ENCODE measurements at places on chromosomes 1 and 21.

- DNase-seq: no peak
These were observed 19.8 kb upstream of the C1orf21 start for GRCh38 chr1:184366997-184367396.

- DNase-seq: no peak
These were observed 130.9 kb downstream of the FOXD2 start for GRCh38 chr1:47568763-47569162.

DNA sequence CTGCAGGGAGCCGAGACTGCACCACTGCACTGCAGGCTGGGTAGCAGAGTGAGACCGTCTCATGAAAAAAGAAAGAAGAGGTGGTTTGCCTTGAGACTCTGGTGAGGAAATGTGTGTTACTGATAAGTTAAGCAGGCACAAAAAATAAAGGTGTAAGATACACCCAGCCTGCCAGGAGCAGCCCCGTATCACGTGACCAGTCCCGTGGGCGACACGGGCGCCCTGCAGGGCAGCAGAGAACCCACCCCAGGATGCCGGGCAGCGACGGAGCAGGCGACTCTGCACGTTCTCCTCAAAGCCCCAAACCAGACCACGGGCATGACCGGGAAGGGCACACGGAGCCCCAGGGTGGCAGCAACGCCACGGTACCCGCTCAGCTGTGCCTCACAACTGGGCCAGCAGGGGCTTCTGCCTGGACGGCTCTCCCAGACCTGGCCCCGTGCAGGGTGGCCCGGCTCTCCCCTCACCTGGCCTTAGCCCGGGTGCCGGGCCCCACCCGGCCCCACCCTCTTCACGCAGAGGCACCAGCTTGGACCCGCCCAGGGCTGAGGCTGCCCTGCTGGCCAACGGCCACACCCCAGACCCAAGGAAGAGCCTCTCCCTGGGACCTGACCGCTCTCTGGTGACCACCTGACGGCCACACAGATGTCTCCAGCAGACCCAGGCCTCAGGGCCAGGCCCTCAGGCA lies 8.1 kb upstream of the TNFRSF4 start:
- DNase-seq: no peak

DNA sequence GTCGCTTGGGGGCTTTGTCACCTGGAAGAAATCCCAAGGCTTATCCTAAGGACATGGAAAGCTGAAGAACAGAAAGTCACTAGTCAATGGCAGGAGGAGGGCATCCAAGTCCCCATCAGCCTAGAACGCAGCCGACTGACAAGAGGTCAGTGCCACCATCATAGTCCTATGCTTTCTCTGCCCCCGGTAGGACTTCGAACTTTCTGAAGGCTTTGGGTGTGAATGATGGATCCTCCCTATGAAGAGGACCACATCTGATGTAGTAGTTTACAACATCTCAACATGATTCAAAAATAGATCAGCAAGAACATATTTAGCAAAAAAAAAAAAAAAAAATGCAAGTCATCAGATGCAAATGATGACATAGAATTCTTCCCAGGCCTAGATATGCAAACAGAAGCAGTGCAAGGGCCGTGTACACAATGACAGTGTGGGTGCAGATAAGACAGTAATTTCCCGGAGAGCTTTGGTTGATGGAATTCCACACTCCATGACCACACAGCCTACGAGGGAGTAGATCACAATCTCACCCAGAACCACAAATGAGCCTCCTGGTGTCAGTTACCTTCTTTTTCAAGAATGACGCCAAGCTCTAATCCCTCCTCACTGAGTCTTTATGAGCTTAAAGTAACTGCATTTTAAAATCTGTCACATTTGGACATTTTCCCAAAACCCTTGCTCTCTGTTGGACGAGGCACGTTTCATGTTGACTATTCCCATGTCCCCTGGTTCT lies 88.2 kb downstream of the PSMG1 start:
- no peak for DNase-seq

DNA sequence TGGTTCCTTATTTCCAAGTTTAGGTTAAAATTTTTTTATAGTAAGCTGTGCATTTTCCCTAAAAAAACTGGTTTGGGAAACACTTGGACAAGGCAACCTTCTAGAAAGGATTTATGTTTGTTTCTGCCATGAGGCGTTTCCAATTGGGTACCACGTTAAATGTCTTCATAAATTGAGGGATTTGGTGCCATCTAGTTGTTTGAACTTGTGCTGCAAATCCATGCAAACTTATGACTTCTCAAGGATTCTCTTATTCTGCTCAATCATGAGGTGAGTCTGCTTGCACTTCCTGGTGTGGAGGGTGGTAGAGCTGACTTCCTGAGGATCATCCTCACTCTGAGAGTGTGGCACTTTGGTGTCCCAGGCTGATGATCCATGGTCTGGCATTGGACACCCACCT lies 123.3 kb downstream of the PCNX2 start:
- no peak for DNase-seq

DNA sequence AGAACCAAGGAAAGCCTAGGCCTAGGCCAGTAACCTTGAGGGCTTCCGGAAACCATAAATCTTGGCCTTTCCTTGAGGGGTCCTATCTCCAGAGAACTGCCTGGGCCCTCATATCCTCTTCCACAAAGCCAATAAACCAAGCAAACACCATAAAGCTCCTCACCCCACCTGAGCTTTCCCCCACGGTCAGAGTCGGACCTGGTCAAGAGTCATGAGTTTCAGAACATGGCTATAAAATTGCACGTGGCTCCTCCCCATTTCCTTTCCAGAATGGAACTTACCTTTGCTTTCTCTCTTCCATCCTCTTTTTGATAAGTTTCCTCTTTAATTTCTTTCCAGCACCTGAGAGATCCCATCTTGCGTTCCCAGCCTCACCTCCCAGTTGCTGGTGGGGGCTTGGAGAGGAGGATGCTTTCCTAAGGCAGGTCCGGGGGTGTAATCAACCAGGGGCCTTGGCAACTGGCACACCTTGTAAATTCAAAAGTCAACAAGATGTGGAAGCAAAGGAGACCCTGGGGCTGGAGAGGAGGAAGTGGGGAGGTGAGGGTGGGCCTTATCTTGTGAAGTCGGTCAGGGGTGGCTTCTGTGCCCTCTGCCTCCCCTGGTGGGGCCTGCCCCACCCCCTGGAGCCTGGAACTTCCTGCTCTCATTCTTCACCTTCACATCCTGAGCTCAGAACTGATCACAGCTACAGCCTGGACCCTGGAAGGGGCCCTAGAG lies 259.9 kb downstream of the FOXD2 start:
- no peak for DNase-seq

DNA sequence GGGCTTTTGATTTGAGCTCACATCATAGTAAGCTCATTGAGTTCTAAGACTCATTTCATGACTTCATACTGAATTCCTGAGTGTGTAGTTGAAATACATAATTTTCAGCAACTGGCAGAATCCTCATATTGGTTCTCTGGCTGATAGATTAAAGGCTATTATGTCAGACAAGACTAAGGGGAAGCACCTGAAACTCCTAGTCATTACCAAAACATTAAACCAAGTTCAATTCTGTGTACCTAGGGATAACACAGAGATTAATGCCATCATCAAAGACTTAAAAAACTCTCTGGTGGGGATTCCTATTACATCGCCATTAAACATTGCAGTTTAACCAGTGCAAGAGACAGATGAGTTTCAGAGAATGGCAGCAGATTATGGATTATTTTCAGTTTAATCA lies 339.1 kb downstream of the PTPRC start:
- no peak for DNase-seq

DNA sequence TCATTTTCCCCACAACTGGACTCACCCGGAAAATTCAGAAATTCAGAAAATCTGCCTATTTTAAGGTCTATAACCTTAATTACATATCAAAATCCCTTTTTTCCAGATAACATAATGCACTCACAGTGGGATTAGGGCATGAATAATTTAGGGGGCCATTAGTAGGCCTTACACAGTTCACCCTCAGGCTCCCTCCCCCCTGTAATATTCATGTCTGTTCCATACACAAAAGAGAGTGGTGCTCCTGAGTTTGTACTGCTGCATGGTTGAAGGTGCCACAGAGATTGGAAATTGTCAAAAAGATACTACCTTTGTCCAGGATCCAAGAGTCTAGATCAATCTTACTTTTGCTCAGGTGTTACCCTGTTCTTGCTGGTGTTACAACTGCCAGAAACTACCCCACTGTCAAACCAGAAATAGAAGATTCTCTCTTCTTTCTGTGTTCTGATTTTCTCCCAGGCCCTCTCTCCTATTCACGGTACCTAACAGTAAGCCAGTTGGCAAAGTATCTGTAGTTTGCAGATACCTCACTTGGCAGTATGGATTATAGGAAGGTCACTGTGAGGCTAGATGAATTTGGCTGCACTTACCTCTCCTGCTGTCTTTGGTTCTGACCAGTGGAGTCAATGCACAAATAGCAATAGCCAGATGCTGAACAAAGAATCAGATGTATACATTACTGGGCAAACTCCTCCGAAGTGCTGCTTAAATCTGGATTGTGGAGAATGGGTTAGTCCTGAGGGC lies 53.2 kb downstream of the C1orf198 start:
- no peak for DNase-seq

- no peak for DNase-seq
These were observed 119.7 kb downstream of the ZNF281 start for GRCh38 chr1:200290010-200290685.

- DNase-seq: no peak
These were observed 296.6 kb downstream of the CHRM3 start for GRCh38 chr1:239682960-239683359.

GRCh38 chr21:22710721-22711120 lies 1712.5 kb downstream of the NCAM2 start:
- DNase-seq: no peak

DNA sequence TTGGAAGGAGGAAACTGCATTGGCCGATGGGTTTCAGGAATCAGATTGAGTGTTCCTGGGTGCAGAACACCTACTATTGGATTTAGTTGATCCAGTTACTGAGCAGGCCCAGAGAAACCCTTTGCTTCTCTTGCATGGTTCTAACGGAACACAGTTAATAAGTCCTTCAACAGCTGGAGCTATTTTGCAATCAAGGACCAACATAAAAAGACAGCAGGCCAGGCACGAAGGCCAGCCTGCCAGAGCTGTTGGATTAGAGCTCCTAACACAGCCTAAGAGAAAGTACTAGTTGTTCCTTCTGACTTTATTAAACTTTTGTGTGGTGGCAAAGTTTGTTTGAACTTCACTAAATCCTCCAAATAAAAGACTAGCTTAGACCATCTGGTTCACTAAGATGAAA lies 148.0 kb upstream of the LMO4 start:
- DNase-seq: no peak

GRCh38 chr1:153503766-153504165 lies 32.0 kb downstream of the S100A6 start:
- DNase-seq: no peak

GRCh38 chr1:227729144-227729880 lies 5.8 kb downstream of the JMJD4 start:
- no peak for DNase-seq

GRCh38 chr1:62178372-62178771 lies 16.3 kb upstream of the L1TD1 start:
- no peak for DNase-seq

DNA sequence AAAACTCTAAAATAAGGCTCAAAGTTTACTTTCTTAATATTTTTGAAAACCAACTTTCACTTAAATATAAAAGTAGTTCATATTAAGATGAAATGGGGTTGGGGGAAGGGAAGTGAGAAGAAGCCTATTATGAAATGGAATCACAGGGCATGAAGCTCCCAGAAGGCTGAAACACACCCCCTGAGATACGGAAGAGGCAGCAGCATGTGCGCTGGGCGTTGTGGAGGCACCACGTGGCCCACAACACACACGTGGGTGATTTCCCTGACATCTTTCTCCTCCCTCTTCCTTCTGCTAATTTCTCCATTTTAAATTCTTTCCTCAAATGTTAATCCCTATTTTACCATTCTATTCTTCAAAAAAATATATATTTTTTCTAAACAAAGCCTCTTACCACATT lies 35.6 kb upstream of the SEC16B start:
- no peak for DNase-seq

- DNase-seq: no peak
These were observed 78.1 kb downstream of the ERG start for GRCh38 chr21:38420140-38420539.

DNA sequence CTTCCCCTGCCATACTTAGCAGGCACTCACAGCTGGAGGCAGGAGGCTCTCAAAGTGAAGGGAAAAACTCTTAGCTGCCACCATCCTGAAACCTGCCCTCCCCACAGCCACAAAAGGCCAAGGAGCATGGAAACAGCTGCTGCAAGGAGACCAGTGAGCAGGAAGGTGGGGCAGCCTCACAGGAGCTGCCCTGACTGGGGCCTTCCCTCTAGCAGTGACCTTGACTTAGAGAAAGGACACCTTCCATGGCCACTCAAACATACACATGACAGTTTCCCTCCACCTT lies 126.3 kb downstream of the HIVEP3 start:
- DNase-seq: no peak

- no peak for DNase-seq
These were observed 15.4 kb downstream of the KCNJ15 start for GRCh38 chr21:38272215-38272614.

DNA sequence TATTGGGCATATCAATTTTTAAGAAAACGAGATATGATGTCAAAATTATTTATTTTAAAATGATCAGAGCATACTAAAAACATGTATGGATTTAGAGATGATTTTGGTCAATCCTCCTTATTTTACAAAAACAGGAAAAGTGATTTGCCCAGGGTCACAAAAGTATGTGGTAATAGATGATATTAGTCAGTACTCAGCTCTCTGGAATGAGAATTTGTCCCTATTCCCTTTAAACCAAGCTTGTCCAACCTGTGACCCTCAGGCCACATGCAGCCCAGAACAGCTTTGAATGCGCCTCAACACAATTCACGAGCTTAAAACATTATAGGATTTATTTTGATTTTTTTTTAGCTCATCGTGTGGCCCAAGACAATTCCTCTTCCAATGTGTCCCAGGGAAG lies 104.7 kb downstream of the AKT3 start:
- no peak for DNase-seq

DNA sequence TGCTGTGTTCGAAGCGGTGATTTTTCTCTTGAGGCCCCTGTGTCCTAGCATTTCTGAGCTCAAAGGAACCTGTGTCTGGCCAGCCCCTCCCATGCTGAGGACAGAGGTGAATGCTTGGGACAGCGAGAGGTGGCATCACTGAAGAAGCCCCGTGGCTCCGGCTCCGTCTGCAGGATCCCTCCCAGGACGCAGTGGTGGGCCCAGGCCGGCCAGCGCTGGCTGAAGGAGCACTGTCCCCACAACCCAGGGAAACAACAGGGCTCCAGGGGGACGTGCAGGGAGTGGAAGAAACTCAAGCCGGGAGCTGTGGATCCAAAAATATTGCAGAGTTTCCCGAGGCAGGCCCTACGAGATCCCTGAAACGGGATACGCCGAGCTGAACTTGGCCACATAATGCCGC lies 164.0 kb upstream of the ARHGEF16 start:
- DNase-seq: no peak

All from GOT3 (cell line).